ENCODE measurements at places on chromosomes 4 and X.
A peak's percentile ranks its signal among the peaks of the same experiment; 100 is the strongest.

GRCh38 chrX:140503714-140504351 lies 1.0 kb downstream of the SOX3 start:
- peak; percentile 75 for DNase-seq

DNA sequence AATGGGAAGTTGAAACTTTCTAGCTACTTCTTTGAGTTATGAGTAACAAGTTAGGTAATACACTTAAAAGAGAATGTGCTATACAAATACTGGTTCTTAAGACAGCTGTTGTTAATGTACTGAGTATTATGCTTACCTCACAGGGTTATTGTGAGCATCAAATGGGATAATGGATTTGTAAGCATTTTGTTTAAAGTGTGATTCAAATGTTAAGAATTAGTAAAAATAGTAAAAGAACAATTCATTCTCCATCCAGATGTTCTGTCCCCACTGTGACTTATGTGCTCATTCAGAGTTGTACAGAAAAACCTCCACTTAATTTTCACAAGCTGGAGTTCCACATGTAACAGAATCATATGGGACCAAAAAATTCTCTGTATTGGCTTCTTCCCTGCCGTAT lies 63.6 kb downstream of the AR start:
- DNase-seq = no peak

GRCh38 chr4:87659247-87659931 lies 9.3 kb downstream of the DMP1 start:
- no peak for DNase-seq

DNA sequence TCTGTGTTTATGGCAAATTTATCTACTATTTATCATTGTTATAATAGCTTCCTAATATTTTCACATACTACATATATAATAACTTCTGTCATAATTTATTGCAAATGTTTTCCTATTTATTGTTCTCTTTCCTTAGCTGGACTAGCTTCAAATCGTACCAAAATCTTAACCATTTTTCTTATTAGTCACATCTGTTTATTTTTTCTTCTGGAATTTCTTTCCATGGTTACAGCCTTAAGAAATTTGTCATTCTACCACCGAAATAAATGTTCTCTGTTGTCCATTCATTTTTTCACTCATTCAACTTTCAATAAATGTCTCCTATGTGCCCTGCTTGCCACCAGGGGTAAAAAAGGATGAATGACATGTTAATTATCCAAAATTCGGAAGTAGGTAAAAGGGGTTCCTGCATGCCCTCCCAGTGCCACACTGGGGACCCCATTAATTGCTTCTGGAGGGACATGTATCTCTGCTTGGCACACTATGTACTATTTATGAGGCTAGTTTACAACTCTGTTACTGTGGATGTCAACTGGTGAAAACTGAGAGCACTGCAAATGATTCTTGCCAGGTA lies 182.1 kb downstream of the SH3KBP1 start:
- no peak for DNase-seq

- DNase-seq = no peak
These were observed 755.5 kb downstream of the STIM2 start for GRCh38 chr4:27616166-27616565.

DNA sequence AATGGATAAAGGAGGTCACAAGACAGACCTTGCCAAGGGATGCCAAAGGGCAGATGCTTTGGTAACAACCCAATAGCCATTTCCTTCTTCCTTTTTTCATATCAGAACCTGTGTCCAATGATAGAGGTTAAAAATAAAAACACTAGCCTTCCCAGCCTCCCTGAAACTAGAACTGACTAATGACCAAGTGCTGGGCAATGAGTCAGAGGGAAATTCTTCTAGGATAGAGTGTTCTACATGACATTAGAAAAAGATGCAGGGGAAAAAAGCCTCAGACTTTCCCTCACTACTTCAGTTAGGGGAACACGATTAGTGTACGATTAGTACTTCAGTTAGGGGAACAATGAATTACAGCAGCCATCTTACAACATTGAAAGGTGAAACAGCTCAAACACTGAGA lies 29.3 kb upstream of the FAM47C start:
- DNase-seq = no peak

DNA sequence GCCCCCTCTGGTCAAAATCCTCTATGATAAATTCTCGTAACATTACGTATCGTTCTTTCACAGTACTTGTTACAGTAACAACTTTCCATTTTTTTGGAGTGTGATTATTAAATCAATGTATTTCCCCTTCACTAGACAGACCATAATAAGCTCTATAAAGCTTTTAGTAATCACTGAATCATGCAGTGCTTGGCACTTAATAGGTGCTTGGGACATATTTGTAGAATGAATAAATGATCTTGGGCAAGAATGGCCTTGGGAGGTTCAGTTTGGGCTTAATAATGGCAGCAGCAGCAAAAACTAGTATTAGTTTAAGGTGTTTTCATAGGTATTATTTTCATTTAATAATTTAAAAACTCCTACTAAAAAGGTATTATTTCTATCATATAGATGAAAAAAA lies 33.4 kb upstream of the SFRP2 start:
- no peak for DNase-seq

DNA sequence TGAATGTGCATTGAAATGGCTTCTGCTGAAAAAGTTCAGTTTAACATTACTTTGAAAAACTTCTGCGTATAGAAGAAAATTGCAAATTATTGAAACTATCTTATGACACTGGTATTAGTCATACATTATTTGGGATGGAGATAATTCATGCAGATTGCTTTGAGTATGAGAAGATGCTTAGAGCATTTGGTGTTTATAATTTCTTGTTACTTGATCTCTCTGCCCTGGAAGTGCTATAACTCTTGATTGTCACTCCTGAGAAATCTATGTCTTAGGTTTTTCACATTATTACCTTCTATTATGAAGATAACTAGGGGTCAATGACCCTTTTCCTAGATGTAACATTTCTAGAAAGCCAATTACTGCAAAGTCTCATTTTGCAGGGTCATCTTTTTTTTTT lies 36.4 kb downstream of the TMEM131L start:
- no peak for DNase-seq

- peak; percentile 75 for DNase-seq
These were observed at the start of gene GPRIN3 for GRCh38 chr4:89307446-89308160. Gene GPRIN3 (minus strand): TSS chr4:89307800. CDS start chr4:89250110, 57,690 bp downstream.

- no peak for DNase-seq
These were observed 595 bp upstream of the NAP1L2 start for GRCh38 chrX:73215246-73215645.

GRCh38 chr4:15374656-15375055 lies 53.2 kb upstream of the C1QTNF7 start:
- no peak for DNase-seq

GRCh38 chr4:8221985-8222384 lies 22.9 kb downstream of the SH3TC1 start:
- no peak for DNase-seq

GRCh38 chrX:133297284-133297683 lies 79.1 kb upstream of the TFDP3 start:
- DNase-seq = no peak

DNA sequence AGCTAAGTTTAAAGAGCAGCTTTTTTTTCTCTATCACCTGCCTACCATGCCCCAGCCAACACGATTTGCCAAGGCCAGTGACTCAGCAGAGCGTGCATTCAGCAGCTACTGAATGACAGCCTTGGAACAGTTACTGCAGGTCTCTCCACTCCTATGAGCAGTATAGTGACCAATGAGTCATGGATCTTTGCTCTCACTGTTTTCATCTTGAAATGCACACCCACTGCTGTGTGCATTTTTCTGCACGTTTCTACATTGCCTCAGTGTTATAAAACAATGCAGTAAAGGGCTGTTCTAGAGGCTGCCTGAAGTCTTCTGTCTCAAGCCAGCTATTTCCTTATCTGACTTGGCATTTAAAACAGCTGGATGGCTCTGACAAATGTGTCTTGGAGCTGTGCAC lies 66.0 kb upstream of the C4orf54 start:
- no peak for DNase-seq

DNA sequence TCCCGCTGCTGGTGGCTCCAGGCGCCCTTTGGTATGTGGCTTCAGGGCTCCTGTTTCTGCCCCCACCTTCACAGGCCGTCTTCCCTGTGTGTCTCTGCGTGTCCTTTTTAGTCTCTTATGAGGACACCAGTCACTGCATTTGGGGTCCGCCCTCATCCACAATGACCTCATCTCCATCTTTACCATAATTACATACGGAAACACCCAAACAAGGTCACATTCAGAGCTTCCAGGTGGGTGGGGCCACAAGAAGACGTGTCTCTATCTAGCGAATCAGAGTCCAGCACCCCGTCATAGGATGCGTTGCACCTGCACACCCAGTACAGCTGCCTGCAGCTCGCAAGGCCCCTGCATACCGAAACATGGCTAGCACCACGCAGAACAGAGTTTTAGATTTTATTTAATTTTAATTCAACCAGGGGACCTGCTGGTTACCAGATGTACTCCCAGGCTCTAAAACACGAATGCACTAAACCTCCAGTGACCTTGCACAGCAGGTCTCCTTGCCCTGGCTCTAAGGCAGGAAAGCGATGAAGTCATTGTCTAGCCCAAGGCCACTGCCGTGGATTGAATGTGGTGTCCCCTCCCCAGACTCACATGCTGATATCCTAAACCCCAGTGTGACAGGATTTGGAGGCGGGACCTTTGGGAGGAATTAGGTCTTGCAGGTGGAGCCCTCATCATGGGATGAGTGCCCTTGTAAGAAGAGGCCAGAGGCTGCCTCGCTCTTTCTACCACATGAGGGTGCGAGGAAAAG lies 30.3 kb downstream of the ABLIM2 start:
- no peak for DNase-seq

DNA sequence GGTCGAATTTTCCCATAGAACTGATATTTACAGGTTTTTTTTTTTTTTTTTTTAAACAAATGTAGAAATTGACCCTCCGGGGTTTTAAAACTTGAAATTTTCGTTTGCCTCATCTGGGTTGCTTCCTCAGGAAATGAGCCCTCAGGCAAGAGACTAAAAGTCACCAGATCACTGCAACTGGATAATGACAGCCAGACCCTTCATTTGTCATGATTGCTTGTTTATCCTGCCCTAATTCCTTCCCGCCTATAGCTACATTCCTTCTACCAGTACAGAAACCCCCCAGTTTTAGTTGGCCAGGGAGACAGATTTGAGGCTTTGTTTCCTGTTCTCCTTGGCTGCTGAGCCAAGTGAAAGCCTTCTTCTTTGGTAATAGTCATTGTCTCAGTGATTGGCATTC lies 44.0 kb upstream of the IGFBP7 start:
- DNase-seq = peak; percentile 7

- DNase-seq = no peak
These were observed 14.5 kb upstream of the ETNPPL start for GRCh38 chr4:108777388-108777787.

GRCh38 chrX:131216828-131217227 lies 72.3 kb downstream of the IGSF1 start:
- DNase-seq = no peak

DNA sequence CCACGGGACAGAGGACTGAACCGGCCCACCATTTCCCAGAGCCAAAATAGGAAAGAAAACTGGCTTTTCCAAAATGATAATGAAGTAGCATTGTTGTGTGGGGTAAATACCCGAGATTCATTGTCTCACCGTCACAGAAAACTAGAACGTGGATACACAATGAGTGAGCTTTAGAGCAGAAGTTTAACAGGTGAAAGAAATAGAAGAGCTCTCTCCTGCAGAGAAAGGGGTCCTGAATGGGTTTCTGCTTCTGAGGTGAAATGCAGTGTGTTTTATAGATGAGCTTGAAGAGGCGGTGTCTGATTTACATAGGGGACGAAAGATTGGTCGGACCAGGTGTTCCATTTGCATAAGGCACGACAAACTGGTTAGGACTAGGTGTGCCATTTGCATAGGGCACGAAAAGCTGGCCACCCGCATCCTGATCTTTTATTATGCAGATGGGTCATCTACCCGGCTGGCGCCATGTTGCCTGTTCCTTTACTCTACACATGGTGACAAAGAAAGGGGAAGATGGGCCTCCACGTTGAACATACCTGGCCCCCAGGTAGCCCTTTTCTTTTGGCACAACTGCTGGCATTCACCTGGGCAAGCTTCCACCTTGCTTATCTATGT lies 118.1 kb downstream of the ATXN3L start:
- peak; percentile 74 for DNase-seq

- DNase-seq = no peak
These were observed 67.2 kb downstream of the INPP4B start for GRCh38 chr4:142778900-142779299.

DNA sequence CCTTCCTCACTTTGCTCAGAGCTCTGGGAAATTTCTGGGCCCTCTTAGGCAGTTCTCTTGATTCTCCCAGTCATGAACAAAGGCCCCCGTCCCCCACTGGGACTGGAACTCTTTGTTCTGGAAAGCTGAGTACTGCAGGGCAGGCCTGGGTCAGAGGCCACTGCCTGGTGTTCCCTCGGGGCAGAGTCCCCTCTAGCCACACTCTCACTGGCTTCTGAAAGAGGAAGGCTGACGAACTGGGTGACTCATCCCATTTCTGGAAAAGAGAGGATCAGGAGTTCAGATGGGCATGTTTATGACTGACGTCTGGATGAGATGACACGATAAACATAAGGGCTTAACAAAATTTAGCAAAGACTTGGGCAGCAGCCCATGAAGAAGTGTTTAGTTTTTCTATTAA lies 47.7 kb downstream of the DDX3X start:
- DNase-seq = peak; percentile 51

- DNase-seq = no peak
These were observed 91.8 kb downstream of the CCNG2 start for GRCh38 chr4:77248805-77249204.

GRCh38 chr4:4753643-4754042 lies 105.8 kb upstream of the MSX1 start:
- DNase-seq = no peak

- DNase-seq = no peak
These were observed 18.9 kb upstream of the MRFAP1 start for GRCh38 chr4:6621556-6621927.

- no peak for DNase-seq
These were observed 184.6 kb downstream of the OR13H1 start for GRCh38 chrX:131728295-131729145.

DNA sequence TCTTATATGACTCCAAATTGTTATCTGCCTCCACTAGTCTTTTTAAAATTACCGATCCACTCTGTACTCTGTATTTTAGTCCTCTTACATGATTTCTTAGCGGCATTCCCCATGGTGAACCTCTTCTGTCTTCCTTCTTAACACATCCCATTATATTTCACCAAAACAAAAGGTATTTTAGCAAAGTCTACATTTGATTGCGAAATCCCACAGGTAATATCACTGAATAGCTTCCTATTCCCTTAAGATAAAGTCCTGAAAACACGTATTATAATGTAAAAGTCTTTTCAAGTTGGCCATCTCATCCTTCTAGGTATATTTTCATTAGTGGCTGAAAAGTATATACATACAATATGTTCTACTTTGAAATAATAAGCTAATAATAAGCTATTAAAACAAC lies 2016.0 kb upstream of the IGFBP7 start:
- DNase-seq = no peak

DNA sequence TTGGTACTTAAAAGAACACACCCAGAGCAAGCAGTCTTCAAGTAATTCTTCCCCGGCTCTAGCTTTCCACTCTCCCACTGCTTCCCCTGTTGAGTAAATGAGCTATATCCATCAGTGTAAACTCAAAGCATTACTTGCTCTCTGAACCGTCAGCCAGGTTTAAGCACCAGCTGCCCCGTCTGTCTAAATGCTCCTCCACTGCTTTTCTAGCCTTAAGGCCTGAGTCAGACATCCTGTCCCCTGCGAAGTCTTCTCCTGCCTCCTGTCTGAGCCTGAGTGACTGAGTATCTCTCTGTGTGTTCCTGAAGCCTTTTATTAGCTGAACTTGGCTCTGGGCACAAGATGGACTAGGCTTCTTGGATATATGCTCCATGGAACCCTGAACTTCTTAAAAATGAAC lies 205.1 kb downstream of the STK32B start:
- DNase-seq = no peak

GRCh38 chr4:142345924-142346323 lies 500.2 kb downstream of the INPP4B start:
- no peak for DNase-seq

- no peak for DNase-seq
These were observed 161.8 kb downstream of the NAA11 start for GRCh38 chr4:79163981-79164490.

Measured in neural progenitor cell (in vitro differentiated cells).